NCI-H1436 (cell line): ENCODE measurements at places on chromosomes 5 and 9.

- DNase-seq: no peak
Observed at GRCh38 chr5:167233507-167234220, 1057.8 kb upstream of the WWC1 start.

GRCh38 chr9:113298924-113299770 lies 4.0 kb downstream of the RNF183 start:
- DNase-seq: peak; percentile 85

GRCh38 chr9:27750566-27750965 lies 177.3 kb upstream of the C9orf72 start:
- DNase-seq: no peak

- no peak for DNase-seq
Observed at GRCh38 chr5:107431998-107432397, 238.7 kb downstream of the EFNA5 start.

DNA sequence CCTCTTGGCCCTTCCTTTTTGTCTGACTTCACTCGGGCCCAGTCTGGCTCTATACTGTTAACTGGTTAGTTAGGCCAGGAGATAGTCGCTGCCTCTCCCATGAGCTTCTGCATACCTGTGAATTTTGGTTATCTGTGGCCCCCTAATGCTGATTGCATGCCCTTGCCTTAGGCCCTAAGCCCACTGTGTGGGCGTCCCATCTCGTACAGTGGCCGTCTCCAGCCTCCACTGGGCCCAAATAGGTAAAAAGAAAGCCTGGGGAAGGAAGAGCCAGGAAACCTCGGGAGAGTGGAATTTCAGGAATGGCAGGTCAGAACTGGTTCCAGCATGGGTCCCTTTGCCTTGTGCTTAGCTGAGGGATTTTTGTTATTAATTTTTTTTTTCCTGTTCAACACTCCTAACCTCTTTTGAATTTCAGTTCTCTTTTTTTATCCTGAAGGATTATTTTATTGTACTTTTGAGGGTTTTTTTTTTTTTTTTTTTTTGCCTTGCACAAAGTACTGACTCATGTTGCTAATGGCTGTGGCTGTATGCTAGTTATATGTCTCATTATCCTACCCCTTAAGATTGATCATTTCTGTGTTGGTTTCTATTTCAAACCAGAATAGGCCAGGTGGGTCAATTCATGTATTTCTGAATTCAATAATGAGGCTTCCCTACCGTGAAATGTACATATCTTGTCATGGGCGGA lies 3.4 kb downstream of the PRRC2B start:
- DNase-seq: no peak

DNA sequence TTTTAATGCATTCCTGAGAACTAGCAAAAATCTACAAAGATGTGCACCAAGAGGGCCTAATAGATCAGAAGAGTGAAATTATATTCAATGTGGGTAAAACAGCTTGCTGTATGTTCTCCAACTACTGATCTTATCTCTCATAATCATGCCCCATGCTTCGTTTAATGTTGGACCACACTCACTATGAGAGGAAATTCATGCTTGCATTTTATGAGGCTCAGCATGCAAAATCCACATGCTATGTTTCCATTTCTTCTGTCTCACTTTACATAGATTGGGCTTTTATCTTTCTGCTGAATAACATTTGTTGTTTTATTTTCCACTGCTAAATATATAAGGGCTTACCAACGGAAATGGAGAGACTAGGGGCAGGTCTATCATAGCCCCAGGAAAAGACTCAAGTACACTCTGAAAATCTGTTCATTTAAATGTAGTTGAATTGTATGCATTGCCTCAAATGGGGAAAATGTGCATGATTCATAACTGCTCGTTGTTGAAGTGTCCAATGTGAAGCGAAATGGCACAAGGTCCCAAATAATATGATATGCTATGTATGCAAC lies 474.2 kb downstream of the EFNA5 start:
- no peak for DNase-seq

GRCh38 chr9:33778700-33779351 lies 16.5 kb upstream of the PRSS3 start:
- peak; percentile 66 for DNase-seq

GRCh38 chr5:92222449-92222848 lies 839.3 kb upstream of the ARRDC3 start:
- DNase-seq: no peak

DNA sequence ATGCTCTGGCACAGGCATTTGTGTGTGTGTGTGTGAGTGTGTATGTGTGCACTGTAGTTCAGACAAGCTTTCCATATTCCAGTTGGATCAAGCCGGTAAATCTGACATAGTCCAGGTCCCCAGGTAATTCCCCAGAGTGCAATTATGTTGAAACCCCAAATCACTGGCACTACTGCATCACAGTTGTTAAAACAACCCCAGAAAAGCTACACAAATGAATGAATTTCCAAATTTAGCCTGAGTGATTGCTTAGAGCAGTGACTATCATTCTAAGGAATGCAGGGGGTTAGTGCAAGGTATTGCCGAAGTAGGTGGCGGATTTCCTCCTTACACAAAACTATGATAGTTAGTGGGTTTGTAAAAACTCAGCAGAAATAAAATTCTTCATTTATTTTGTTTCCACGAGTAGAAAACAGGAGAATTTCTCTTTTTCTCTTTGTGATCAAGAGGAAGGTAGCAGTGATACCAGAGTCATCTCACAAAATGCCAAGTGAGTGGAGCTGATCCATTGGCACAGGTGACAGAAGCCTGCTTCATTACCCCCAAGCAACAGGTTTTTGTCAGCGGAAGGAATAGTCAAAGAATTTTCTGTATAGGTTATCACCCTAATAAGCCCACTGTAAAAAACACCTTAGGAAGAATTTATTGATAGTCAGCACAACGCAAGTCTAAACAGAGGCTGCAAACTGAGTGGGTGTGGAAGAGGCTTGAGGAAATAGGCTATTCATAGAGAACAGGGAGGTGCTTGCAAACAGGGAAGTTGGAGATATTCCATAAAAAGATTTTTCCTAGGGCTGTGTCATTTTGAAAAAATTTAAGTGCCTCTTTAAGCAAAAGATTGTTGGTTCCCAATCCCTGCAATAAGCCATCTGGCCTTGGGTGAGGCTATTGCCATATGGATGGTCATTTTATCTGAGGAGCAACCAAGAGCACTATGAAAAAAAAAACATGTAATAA lies 385.1 kb downstream of the CHSY3 start:
- DNase-seq: no peak

DNA sequence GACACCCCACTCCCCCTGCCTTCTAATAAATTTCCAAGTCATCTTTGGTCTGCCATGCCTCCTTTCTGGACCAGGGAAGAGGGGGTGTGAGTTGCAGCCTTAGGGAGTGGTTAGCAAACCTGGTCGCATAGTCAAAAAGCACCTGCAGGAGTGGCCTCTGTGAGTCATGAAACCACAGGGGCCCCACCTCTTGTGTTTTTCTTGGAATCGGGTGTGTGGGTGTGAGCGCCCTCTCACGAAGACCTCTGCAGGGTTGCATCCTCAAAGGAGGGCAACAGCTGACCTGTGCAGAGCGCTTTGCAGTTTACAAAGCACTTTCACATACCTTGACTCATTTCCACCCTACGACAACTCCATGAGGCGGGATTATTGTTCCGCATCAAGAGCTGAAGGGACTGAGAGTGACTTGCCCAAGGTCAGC lies 36.8 kb upstream of the TEX48 start:
- no peak for DNase-seq

- no peak for DNase-seq
Observed at GRCh38 chr5:180173875-180174586, 35.0 kb downstream of the RASGEF1C start.

DNA sequence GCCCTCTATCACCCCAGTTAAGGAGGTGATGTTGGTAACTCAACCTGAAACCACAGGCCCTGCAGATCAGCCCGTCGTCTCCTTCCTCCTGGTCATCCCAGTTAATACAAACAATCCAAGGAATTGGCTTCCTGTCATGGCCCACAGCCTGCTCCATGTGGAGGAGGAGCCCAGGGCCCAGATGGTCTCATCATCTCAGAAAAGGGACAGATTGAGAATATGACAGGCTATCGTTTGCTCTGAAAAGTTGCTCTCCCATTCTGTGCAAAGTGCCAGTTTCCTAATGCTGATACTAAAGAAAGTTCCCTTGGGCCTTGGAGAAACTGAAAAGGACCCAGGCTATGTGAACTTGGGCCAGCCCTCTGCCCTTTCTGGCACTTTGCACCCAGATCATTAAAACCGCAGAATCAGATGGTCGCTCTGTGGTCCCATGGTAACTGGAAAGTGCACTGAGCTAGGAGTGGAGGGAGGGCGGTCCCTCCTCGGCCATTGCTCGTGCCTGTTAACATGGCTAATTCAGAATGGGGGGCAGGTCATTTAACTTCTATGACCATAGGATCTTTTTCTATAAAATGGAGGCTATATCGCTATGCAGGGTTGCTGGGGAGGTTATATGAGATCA lies 675 bp upstream of the SPAAR start:
- DNase-seq: no peak

DNA sequence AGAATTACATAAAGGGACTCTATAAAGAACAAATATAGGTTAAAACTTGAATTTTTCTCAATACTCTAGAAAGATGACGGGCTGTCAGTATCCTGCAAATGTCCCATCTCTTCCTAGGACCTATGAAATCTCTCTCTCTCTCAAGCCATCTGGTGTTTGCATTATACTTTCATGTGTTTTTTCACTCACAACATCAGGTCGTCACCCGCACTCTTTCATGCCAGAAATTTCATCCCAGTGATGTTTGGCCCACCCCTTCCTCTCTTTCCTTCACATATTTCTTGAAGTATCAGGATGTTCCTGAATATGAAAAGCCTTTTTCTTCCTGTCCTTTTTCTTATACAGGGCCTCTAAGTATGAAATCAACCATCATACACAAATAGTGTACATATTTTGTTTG lies 63.3 kb upstream of the GAS1 start:
- DNase-seq: no peak

- DNase-seq: no peak
Observed at GRCh38 chr5:125043781-125044391, 297.4 kb upstream of the ZNF608 start.
